A673 (cell line): ENCODE measurements at places on chromosomes 3 and 15. TPM values are rescaled to one million over a fixed set of nuclear protein-coding genes. Genes with fewer than 3 reads are reported as not detected.

DNA sequence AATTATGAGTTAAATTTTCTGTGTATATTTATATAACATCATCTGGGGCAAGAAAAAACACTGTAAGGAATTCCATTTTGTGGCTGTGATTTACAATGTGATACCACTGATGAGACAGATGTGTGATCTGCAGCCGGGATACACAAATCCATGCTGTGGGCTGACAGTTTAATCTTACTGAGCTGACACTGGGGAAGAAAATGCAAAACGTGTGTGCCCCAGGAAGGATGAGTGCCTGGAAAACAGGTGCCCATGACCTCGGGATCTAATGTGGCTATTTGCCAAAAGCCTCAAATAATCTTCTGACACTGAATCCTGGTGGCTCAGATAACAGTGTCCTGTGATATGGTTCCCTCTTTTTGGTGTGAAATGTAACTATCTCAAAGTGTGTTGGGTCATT is 10.5 kb downstream of the MYRIP start:
- H3K27ac ChIP-seq = no peak overlapping the region
- H3K4me1 ChIP-seq = no peaks in the 10 kb centered on the region
- H3K27me3 ChIP-seq = no peaks in the 10 kb centered on the region
- no peak overlapping the region for H3K4me3 ChIP-seq

GRCh38 chr3:45566951-45567411 is 27.6 kb upstream of the LIMD1 start:
- H3K36me3 ChIP-seq = no peaks in the 10 kb centered on the region
- no peaks in the 10 kb centered on the region for H3K4me1 ChIP-seq
- DNase-seq = no peak
- no peak overlapping the region for H3K27ac ChIP-seq
- no peak overlapping the region for H3K4me3 ChIP-seq

GRCh38 chr15:66862111-66862939 is 160.3 kb downstream of the SMAD6 start:
- H3K36me3 ChIP-seq = no peaks in the 10 kb centered on the region
- no peak overlapping the region for H3K27ac ChIP-seq
- H3K4me1 ChIP-seq = no peaks in the 10 kb centered on the region
- no peak overlapping the region for H3K4me3 ChIP-seq

- no peaks in the 10 kb centered on the region for H3K4me1 ChIP-seq
- DNase-seq = no peak
- H3K4me3 ChIP-seq = no peak overlapping the region
These were observed 16.3 kb downstream of the C3orf20 start for GRCh38 chr3:14691239-14691638.

GRCh38 chr3:159171333-159171732 is 369.5 kb downstream of the MFSD1 start:
- no peaks in the 10 kb centered on the region for H3K36me3 ChIP-seq
- no peaks in the 10 kb centered on the region for H3K27me3 ChIP-seq
- no peak overlapping the region for H3K27ac ChIP-seq
- DNase-seq = no peak
- H3K4me3 ChIP-seq = no peak overlapping the region

HHATL gene
- total RNA-seq = not detected in 2 replicates

MNS1 gene
- 28.7 and 29.9 TPM in 2 replicates for total RNA-seq

ITGA11 gene
- total RNA-seq = 0.17 and 0.45 TPM in 2 replicates
